ENCODE measurements at places on chromosomes 12 and 14. TPM values are rescaled to one million over a fixed set of nuclear protein-coding genes. Genes with fewer than 3 reads are reported as not detected.

DNA sequence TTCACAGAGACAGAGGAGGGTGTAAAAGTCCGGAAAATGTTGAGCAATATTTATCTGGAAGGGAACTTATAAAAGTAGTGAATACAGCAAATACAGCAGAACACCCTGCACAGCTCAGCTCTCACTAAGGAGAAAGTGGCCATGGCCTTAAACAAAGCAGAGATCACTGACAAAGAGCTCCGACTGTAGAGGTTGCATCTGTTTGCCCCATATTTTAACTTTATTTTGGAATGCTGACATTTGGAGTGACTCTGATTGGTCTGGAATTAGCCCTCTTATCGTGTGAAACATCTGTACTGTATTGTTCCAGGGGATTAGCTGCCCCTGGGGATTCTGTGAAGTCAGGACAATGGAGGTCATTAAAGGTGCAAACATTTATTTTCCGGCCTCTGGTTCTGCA lies 1275.7 kb upstream of the FLRT2 start:
- H3K27me3 ChIP-seq: no peaks in the 10 kb centered on the region

GRCh38 chr12:120698665-120699064 lies 11.6 kb upstream of the UNC119B start:
- DNase-seq: no peak
- peaks cover 7% of the 10 kb centered on the region for H3K4me1 ChIP-seq

GRCh38 chr12:25550186-25550585 lies 2.9 kb downstream of the LMNTD1 start:
- H3K4me1 ChIP-seq: no peaks in the 10 kb centered on the region
- no peak overlapping the region for H3K27ac ChIP-seq
- DNase-seq: no peak
- no peaks in the 10 kb centered on the region for H3K36me3 ChIP-seq

- DNase-seq: no peak
- peaks cover 86% of the 10 kb centered on the region for H3K27me3 ChIP-seq
- H3K27ac ChIP-seq: no peak overlapping the region
- peaks cover 28% of the 10 kb centered on the region for H3K4me1 ChIP-seq
These were observed 669 bp downstream of the RFX4 start for GRCh38 chr12:106583242-106584103.

GRCh38 chr14:32100175-32100574 lies 23.1 kb downstream of the ARHGAP5 start:
- no peaks in the 10 kb centered on the region for H3K27me3 ChIP-seq
- peaks cover 25% of the 10 kb centered on the region for H3K4me1 ChIP-seq
- peaks cover 22% of the 10 kb centered on the region for H3K36me3 ChIP-seq
- no peak overlapping the region for H3K4me3 ChIP-seq
- no peak overlapping the region for H3K27ac ChIP-seq

DNA sequence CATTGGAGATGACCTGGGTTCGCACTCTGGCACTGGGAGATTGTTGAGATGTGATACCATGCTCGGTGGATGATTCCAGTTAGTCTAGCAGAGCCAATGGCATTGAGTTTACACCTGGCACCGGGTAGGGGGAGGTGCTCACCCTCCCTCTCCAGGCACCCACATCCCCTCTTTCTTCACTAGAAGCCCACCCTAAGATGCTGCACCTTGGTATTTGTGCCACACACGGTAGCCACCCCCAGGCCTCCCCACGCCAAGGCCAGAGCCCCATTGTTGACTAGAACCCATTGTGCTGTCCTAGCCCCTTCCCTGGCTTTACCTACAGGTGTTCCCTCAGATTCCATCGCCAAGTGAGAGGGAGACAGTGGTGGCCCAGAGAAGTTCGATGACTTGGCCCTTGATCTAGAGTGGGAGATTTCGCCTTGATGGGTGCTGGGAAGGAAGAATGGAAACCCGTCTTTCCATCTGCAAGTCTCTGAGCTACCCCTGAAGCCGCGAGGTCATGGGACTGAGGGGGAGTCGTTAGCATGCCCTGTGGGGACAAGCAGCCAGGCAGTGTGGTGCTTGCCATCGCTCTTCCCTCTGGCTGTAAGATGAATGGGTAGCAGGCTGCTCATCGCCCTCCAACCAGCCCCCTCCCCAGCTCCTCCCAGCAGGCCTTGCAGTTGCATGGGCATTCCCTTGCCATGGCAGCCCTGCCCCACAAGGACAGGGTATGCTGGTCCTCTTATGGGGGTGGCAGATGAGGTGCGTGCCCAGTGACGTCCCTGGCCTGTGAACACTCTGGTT lies 8.7 kb downstream of the CCND2 start:
- H3K4me3 ChIP-seq: no peak overlapping the region
- DNase-seq: no peak
- no peaks in the 10 kb centered on the region for H3K27me3 ChIP-seq
- H3K36me3 ChIP-seq: peaks cover 99% of the 10 kb centered on the region
- H3K4me1 ChIP-seq: peaks cover 98% of the 10 kb centered on the region

DNA sequence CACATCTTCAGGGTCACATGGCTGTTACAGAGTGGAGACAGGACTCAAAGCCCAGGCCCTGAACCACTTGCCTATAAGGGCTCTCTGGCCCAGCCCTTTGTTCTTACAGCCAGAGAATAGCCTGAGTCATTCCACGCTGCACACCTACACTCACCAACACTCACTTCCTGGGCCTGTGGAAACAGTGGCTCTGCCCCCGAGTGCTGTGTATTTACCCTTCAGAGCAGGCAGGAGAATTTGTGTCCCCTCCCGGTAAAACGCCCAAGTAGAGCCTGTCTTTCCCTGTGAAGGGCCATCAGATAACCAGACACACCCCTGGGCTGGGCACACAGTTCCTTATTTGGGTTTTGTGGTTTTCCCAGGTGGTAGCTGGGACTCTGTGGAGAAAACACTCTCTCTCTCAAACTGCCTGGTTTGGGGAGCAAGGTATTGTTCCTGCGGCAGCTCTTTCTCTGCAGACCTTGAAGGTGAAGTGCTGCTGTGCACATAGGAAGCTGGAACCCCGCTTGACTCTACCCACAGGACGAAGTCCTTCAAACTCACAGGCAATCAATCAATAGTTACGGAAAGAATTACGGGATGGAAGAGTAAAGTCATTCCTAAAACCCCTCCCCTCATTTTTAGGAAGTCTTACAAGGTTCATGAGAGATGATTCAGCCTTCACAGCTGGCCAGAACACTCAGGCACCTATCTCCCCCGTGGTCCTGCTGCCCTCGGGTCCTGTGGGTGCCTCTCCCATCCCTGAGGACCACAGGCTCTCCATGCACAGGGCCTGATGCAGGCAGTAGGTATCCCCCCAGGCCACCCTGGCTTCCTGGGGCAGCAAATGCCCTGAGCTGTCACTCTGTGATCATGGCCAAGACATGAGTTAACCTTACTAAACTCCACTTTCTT lies 20.3 kb downstream of the FIGNL2 start:
- H3K27ac ChIP-seq: no peak overlapping the region
- peaks cover 24% of the 10 kb centered on the region for H3K27me3 ChIP-seq
- no peak overlapping the region for H3K4me3 ChIP-seq
- H3K36me3 ChIP-seq: no peaks in the 10 kb centered on the region

DNA sequence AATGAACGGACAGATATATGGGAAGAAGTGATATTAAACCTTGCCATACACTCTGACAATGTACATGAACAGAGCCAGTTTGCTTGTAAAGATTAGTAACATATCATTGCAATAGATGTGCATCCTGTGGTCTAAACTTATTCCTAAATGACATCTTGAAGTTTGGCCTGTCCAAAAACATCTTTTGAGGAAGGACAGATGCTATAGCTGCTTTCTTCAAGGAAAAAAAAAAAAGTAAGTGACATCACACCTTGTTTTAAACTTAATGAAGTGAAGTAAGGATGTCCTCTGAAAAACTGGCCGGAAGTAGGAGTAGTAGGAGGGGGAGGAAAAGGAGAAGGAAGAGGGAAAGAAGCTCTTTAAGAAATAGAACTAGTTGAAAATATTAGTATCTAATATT lies 132.8 kb downstream of the RAD51B start:
- H3K36me3 ChIP-seq: no peaks in the 10 kb centered on the region
- no peaks in the 10 kb centered on the region for H3K27me3 ChIP-seq
- no peak for DNase-seq
- no peak overlapping the region for H3K27ac ChIP-seq
- H3K4me3 ChIP-seq: no peak overlapping the region
- no peaks in the 10 kb centered on the region for H3K4me1 ChIP-seq

DNA sequence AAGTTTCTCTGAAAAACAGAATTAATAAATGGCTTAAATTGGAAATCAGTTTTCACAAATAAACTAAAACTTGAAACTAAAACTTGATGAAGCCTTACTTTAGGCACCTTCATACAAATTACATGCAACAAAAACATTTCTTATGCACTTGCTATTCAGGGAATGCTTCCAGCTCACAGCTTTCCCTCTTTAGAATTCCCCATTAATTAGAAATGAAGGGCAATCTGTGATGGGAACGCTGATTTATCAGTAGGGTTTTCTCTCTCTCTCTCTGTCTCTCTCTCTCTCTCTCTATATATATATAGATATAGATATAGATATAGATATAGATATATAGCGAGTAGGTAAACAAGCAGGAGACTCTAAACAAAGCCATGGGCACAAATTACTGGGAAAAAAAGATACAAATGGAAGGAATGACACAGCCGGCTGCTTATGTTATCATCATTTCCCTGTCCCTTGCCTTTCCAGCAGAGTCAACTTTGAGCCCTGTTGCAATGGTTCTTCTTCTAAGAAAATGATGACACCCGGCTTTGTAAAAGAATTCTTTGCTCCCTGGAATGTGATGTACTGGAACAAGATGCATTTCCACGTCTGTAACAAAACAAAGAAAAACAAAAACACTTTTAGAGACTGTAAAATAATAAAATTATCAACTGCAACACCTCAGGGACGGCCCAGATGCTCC lies 1121.6 kb upstream of the TMEM132C start:
- no peak overlapping the region for H3K27ac ChIP-seq
- DNase-seq: no peak
- H3K27me3 ChIP-seq: peaks cover 17% of the 10 kb centered on the region
- peak overlapping the region; percentile 74 for H3K4me3 ChIP-seq

DNA sequence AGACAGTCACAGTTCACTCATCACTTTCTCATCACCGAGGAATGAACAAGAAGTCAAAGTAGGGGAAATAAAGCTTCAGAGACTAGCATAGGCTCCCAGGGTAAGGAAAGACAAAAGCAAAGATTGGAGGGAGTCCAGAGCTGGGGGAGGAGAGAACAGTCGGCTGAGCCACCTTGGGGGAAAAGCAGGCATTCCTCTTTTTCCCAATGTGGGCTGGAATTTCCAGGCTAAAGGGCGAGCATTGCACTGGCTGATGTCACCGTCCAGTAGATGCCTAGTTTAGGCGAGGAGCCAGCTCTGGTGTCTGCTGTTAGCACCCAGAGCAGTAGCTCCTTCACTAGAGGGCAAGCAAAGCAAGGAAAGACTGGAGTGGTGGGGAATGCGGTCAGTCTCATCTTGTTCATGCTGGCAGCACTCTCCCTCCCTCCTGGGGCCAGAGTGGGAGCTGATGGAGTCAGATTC lies 8.5 kb upstream of the KRT75 start:
- H3K4me3 ChIP-seq: no peak overlapping the region
- no peak overlapping the region for H3K27ac ChIP-seq

- no peaks in the 10 kb centered on the region for H3K4me1 ChIP-seq
- DNase-seq: no peak
- no peak overlapping the region for H3K27ac ChIP-seq
- H3K4me3 ChIP-seq: no peak overlapping the region
- H3K36me3 ChIP-seq: no peaks in the 10 kb centered on the region
These were observed 212.8 kb upstream of the BMP4 start for GRCh38 chr14:54169254-54169924.

DNA sequence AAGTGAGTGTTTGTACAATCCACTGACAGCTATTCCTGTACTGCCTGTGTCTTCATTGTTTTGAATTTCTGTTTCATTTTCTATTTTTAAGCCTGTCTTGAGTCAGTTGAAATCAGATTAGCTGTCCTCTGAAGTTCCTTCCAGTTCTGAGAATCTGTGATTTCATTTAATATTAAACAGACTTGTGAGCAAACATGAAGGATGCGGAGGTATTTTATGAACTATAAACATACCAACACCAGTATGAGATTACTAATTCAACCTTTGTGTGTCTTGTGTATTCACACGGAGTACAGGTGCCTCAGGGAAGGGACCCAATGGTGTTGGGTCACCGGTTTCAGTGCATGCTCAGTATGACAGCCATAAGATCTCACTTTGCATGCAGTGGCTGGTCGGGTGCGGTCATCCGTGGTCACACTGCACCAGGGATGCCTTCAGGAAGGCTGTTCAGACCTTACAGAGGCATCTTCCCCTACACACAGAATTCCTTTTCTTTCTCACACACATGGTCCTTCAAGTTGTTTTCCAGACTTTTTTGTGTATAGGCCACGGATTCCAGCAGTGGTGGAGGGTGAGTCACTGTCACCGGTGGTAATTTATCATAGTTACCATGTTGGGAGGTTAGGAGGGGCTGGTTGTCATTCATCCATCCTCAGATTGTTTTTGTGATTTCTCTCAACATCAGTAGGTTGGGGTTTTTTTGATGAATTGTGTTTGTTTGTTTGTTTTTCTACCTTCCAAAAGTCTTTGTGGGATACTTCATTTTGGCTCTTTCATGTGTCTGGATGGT lies 103.0 kb upstream of the SFSWAP start:
- no peaks in the 10 kb centered on the region for H3K27me3 ChIP-seq
- H3K4me1 ChIP-seq: peaks cover 69% of the 10 kb centered on the region
- peak overlapping the region; percentile 98 for H3K27ac ChIP-seq
- peak overlapping the region; percentile 74 for H3K4me3 ChIP-seq

- no peaks in the 10 kb centered on the region for H3K4me1 ChIP-seq
- no peaks in the 10 kb centered on the region for H3K27me3 ChIP-seq
- H3K27ac ChIP-seq: no peak overlapping the region
- peaks cover 74% of the 10 kb centered on the region for H3K36me3 ChIP-seq
- DNase-seq: no peak
These were observed 90.8 kb downstream of the PRKAB1 start for GRCh38 chr12:119758722-119759121.

DNA sequence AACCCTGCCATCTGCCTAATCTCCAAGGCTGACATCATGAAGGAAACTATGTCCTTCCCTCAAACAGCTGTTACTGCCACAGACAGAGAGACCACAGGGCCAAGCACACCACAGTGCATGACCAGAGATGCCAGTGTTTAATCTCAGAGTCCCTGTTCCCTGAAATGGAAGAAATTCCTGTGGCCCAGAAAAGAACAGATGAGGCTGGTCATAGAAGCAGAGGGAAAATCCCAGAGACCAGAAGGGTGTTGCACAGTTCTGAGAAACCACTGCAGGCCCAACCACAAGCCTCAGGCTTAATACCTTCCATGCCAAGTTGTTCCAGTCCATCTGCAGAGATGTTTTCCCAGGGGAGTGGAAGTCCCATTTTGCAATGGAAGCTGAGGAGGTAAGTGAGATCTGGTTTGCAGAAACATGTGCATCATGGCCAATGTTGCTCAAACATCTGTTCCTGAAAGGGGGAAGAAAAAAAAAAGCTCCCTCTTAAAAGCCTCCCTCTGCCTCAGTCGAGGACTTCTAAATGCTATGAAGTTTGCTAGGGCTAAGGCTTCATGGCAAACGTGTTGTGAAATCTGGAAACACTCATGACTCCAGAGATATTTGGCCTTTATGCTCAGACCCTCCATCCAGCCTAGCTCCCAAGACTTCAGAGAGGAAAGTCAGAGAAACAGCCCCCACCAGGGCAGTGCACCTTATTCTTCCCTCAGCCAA lies 98.6 kb downstream of the SCARB1 start:
- H3K36me3 ChIP-seq: peaks cover 4% of the 10 kb centered on the region
- peaks cover 31% of the 10 kb centered on the region for H3K27me3 ChIP-seq
- H3K4me3 ChIP-seq: no peak overlapping the region
- DNase-seq: no peak
- H3K4me1 ChIP-seq: peaks cover 5% of the 10 kb centered on the region
- H3K27ac ChIP-seq: no peak overlapping the region

GRCh38 chr12:118429688-118430383 lies 53.5 kb downstream of the SUDS3 start:
- H3K4me3 ChIP-seq: no peak overlapping the region
- H3K36me3 ChIP-seq: no peaks in the 10 kb centered on the region
- H3K27me3 ChIP-seq: no peaks in the 10 kb centered on the region
- no peak for DNase-seq
- H3K27ac ChIP-seq: no peak overlapping the region

PGF gene
- total RNA-seq: 0.23 TPM

MYO1A gene
- total RNA-seq: 0.28 TPM
